ENCODE measurements at places on chromosomes 2 and 18.
A peak's percentile ranks its signal among the peaks of the same experiment; 100 is the strongest.

DNA sequence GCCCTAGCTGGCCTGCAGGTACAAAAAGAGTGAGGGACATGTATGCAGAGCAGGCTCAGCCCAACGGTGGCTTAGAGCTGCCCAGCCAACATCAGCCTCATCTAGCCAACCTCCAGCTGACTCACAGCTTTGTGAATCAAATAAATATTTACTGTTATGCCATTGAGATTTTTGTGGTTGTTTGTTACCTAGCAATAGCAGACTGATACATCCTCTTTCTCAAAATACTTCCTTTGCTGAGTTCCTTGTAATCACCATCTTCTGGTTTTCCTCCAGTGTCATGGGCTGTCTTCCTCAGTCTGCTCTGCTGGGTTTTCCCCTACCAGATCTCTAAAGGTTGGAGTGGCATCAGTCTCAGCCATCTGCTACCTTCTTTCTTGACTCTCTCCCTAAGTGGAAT, 126.6 kb upstream of the SLC1A4 start:
- DNase-seq, result no peak

GRCh38 chr18:62938006-62938405, 222.7 kb downstream of the PHLPP1 start:
- no peak for DNase-seq

DNA sequence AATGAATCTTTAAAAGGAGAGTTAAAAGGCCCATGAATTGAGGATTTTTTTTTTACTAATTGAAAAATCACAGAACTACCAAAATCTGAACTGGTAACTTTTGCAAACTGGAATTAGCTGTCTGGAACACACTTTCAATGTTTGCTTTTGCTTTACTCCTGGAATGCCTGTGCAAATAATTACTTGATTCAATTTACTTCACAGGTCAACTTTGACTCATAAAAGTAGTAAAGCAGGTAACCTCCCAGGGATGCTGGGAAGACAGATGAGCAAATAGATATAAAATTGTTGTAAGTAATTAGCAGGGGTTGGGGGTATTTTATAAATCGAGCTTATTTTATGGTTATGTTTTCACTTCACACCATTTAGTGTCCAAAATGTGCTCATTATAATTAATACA, 398.3 kb upstream of the HNRNPA3 start:
- DNase-seq, result no peak

- no peak for DNase-seq
Observed at GRCh38 chr2:100580367-100581276, 17.8 kb downstream of the PDCL3 start.

DNA sequence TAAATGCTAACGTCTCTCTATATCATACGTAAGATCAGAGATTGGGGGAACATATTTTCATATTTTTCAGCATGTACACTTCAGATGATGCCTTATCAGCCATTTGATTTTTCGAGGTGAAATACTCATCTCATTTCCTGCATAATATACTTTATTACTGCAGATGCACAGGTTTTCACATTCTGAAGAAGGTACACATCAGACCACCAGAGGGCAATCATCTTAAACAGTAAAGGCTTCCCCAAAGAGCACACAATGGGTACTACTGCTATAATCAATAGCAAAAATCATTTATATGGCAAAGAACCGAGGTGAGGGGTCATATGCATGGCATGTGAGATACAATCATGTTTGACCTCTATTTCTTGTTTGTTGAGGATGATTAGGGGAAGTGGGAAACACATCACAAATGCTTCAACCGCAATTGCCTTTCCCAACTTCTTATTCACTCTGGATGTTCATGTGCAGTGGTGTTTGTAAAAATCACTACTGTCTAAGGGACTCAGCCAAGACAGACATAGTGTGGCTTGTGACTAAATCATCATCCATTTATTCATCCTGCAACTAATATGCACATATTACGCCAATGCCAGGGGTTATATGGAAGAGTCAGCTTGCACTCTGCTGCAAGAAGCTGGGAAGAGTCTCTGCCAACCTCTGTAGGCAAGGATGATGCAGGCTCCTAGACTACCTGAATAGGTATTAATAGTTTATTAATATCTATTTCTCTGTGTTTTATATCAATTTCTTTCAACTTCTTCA, 118.7 kb downstream of the EPB41L3 start:
- DNase-seq, result peak; percentile 43

DNA sequence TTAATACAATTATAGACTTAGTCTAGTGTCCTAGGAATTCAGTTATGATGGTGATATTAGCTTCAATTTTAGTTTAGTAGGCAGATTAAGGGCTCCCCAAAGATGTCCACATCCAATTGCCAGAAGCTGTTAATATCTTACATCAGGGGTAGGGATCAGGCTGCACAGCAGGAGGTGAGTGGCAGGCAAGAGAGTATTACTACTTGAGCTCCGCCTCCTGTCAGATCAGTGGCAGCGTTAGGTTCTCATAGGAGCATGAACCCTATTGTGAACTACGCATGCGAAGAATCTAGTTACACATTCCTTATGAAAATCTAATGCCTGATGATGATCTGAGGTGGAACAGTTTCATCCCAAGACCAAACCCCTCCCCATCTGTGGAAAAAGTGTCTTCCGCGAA, 54.9 kb downstream of the NYAP2 start:
- DNase-seq, result no peak

DNA sequence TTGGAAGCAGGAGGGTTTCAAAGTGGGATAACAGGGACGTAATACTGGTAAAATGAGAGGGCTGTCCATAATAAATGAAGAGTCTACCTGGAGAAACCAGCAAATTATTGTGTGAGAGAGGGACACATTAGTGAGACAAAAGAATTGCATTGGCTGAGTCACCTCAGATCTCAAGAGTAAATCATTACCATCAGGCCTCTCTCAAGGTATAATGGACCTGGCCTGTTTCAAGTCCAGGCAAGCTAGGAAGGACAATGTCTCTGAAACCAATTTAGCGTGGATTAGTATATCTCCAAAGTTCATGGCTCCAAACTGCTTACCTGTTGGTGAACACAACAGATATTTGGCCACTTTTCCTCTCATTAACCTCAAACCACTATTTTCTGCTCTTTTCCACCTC, 471.4 kb downstream of the CMPK2 start:
- DNase-seq, result no peak

GRCh38 chr18:78542204-78542603, 437.4 kb upstream of the SALL3 start:
- no peak for DNase-seq

DNA sequence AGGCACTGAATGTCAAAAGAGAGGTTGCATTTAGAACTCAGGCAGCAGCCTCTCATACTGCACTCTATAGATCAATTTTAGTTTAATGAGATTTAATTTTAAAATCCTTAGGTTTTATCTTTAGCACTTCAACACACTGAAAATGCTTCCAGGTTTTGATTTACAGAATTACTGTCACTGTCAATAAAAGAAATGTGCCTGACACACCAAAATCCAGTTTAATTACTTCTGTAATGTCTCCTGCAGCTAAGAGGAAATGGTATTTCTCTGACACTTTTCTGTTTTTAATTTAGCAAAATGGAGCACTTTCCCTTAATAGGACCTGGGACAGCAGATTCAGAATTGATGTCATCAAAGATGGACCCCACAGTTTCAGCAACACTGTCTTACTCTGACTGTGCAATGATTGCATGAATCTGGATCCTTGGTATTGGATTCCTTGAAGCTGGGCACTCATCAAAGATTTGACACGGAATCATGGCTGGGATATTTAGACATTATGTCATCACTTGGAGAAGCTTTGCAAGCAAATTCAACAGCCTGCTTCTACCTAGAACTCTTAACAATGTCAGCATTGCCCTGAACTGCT, 576.5 kb downstream of the NRXN1 start:
- no peak for DNase-seq

- no peak for DNase-seq
Observed at GRCh38 chr2:195538937-195539336, 118.1 kb upstream of the SLC39A10 start.
